ENCODE measurements at places on chromosomes 6 and 20.
A peak's percentile ranks its signal among the peaks of the same experiment; 100 is the strongest.

DNA sequence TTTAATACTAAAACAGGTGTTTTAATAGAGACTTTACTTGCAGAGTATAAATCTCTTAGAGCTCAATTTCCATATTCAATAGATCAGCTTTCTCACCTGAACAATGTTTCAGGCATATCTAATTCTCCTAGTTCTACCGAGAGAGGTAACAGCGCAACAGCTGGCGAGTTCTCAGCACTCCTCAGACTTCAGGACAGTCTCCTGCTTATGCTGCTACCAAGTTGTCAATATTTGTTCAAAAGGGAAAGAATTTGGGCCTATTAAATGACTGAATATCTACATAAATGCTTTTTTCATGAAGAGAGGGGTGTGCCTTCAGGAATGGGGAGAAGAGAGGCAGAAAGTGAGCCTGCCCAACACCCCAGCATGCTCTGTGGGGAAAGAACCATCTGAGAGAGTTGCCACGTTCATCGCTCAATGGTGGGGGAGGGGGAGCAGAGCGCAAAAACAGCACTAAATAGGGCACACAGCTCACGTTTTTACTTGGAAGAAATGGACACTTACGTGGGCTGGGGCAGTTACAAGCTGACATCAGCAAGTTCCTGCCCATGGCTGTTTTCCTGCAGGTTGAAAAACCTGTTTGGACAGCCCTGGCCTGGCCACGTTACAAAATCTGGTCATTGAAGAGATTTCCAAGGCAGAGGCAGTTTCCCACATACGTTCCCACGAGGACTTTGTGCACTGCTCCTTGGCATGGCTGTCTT, 38.0 kb downstream of the EZR start:
- DNase-seq = no peak

- no peak for DNase-seq
Measured at GRCh38 chr6:131638013-131638412, 911 bp downstream of the ENPP3 start.

DNA sequence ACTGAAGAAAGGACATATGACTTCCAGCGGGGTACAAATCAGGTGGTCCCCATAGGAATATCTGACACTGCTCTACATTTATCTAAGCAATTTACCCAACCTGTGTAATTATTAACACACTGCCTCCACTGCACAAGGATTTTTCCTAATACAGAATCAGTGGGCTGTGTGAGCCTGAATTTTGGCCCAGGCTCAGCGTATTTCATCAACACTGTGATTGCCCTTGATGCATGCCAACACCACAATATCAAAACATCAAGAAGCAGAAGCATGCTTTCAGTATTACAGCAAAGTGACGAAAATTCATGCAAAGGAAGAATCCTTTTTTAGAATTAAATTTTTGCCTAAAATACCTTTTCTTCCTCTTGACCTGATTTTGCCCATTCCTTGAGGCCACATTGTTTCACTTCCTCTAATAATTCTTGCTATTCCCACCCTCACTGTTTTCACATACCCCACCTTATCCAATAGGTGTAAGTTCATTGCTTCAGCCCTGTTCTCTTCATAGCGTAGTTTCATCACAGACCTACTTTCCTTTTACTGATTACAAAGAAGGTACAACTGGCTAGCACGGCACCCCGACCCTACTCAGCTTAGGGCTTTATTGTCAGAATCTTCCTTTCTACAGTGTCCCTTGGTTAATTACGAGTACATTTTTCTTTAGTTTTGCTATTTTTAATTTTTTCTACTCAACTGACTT, 83.7 kb upstream of the PTCHD4 start:
- DNase-seq = no peak

DNA sequence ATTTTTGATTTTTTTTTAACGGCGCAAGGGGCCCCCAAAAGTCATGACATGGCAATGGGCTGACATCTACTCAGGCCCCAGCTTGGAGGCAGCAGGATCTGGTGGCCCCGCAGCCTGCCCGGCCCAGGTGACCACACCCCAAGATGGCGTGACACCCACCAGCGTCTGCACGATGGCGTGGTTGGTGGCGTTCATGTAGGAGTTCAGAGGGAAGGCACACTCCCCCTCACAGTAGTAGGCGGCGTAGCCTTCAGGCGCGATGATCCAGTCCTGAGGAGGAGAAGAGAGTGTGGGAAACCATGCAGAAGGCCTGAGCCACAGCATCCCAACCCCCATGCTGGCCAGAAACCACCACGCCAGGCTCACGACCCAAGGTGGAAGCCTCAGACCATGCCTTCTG, 93.4 kb downstream of the BMP7 start:
- no peak for DNase-seq

DNA sequence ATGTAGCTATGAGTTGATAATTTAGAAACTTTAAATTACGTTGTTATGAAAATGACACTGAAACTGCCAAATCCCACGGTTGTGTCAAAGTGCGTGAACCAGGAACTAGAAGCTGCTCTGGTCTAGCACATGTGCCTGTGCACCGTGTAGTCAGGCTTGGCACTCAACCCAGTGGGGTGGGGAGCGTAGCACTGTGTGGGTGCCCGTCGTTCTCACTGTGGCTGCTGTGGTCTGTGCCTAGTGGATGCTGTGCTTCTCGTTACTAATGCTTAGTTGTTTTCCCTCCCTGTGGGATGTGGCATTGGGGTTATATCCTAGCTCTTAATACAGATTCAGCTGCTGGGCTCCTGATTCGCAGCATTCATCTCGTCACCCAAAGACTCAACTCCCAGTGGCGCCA, 46.2 kb upstream of the ADIG start:
- no peak for DNase-seq

DNA sequence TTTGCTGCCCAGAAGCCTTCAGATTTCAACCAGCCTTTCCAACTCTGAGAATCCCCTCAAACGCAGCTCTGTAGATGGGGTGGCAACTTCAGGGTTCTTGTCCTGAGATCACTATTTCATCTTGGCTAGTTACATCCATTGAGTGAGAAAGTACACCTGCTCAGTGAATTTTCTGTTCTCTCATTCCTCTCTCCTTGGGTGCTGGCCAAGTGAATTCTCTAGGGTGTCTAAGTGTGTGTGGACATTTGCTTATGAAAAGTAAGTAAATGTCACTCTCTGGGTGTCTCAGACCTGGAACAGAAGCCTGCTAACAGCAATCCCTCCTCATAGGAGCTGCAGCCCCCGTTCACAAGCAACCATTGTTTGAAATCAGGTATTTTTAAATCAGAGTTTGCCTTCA, 3.8 kb downstream of the RIN2 start:
- no peak for DNase-seq

DNA sequence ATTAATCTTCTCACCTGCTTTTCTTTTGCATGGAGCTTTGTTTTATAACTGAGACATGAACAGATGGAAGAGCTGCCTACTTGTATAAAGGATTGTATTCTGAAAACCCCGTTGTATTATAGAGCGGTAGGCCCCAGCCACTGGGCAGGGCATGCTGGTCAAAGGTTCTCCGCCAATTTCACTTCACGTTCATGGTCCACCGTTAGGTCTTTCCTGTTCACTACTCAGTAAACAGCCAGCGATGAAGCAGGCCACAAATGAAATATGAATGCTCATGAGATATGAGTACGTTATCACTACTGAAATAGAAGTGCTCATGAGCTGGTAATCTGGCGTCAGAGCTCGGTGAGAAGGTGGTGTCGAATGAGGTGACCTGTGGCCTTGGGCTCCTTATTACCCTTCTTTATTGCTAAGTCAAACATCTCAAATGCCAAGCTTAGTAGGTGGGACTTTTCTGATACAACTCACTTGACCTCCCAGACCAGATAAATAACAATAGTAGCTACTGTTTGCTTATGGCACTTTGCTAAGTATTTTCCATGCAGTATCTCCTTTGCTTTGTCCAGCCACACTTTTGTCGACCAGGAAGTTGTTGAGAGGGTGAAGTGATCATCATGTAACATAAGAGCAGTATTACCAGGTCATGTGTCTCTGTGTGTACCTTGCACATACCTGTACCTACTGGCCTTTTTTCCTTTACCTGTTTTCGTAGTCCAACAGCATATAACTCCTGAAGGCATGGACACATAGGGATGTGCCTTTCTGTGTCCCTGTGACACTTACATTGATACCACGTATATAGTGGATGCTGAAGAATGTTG, 16.7 kb downstream of the EDN3 start:
- DNase-seq = no peak

GRCh38 chr20:53159160-53159559, 187.0 kb downstream of the TSHZ2 start:
- no peak for DNase-seq

DNA sequence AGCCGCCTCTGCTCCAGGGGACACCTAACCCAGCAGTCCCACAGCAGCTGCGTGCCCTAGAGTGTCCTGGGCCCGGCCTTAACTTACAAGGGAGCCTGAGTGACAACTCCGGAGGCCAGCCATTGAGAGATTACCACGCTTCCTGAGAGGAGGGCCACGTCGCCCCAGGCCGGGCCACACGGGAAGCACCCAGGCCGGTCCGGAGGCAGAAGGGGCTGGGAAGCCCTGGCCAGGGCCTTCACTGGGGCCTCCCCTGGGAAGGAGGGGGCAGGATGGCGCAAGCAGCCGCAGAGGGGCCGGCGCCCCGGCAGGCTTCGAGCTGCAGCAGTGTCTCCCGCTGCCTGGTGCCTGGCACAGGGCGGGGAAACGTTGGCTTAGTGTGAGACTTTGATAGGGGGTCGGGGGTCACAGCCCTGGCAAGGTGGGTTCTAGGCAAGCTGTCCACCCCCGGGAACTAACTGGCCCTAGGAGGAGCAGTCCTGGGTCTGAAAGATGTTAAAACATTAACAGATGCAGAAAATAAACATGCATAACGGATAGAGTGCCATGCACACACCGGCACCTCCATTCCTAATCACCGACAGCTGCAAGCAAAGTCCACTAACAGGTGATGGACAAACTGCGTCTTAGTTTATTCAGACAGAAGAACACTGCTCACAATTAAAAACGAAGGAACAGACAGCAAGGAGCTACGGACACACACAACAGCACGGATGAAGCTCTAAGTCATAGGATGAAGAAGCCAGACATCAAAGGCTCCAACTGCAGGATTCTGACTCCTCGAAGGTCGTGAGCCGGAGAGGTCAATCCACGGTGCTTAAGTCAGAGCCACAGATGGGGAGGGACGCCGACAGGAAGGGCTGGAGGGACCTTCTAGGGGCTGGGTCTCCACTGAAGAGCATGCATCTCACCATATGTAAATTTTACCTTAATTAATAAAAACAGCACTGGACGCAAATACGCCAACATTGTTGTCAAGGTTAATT, 17.4 kb downstream of the CHRNA4 start:
- no peak for DNase-seq

GRCh38 chr6:14559746-14560536, 442.4 kb downstream of the CD83 start:
- DNase-seq = no peak

- DNase-seq = no peak
Measured at GRCh38 chr6:138972226-138972665, 15.8 kb downstream of the REPS1 start.

DNA sequence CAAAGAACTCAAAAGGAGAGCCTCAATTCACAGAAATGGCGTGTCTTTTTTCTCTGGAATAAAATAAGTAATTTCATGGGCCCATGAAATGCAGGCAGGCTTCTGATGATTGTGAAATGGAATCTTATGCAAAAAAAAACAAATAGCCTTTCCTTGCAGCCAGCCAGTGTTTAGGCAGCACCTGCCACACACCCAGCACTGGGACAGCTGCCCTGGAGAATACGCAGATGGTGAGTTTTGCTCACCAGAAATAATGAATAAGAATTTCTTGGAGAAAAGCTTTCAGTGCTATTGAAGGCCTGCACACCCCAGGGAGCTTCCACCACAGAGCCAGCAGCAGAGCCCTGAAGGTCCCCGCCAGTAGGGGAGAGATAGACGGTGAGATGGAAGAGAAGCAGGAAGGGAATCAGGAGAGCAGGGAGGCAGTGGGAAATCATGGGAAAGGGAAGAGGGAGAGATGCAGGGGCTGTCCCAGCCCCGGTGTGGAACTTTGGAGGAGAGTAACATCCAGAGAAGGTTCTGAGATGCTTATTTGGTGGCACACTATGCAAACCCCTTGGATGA, 54.9 kb downstream of the PXDC1 start:
- no peak for DNase-seq

GRCh38 chr6:125198398-125198937, 44.9 kb downstream of the TPD52L1 start:
- DNase-seq = no peak

DNA sequence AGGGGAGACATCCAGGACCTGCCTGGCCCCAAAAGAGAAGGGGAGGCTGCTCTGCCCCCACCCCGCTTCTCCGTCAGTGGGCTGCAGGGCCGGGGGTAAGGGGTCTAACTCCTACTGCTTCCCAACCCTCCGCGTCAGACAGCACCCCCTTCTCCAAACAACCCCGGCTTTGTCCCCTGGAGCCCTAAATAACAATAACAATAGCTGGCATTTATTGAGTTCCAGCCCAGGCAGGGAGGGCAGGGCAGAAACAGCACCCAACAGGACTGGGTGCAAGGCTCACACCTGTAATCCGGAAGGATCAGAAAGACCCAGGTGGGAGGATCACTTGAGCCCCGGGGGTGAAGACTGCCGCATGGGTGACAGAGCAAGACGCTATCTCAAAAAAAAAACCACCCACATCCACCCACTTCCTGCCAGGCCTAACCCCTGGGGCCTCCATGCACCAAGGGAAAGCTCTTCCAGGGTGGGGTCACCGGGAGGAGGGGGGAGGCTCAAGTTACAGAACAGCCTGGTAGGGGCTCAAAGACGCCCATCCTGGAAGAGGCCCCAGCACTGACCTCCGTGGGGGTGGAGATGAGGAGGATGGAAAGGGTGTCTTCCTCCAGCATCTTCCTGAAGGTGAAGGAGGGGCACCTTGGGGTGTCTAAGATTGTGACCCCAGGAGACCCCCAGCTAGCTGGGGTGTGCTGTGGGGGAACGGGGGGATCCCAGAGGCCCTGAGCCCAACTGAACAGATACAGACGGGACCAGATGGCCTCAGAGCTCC, 1.3 kb upstream of the FNDC11 start:
- peak; percentile 64 for DNase-seq

- no peak for DNase-seq
Measured at GRCh38 chr6:6818078-6818639, 229.6 kb downstream of the LY86 start.

DNA sequence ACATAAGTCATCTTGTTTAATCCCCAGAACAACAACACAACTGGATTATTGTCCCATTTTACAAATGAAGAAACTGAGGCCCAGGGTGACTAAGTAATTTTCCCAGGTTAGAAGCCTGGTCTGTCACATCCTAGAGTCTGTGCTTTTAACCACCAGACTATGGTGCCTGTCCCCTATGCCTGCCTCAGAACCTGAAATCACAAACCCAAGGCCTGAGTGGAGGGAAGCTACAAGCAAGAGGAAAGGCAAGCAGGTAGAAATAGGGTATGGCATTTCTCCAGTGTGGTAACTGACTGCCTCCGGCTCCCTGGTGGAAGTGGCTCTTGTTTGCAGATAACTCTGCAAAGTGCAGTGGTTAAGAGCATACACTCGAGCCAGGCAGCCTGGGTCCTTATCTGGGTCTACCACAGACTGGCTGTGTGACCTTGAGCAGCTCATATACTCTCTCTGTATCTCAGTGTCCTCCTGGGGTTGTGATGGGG, 2.5 kb downstream of the TMEM63B start:
- DNase-seq = no peak
